ENCODE measurements at places on chromosomes 2 and 18.

- no peak for DNase-seq
Observed at GRCh38 chr2:182506606-182507005, 79.8 kb upstream of the PDE1A start.

DNA sequence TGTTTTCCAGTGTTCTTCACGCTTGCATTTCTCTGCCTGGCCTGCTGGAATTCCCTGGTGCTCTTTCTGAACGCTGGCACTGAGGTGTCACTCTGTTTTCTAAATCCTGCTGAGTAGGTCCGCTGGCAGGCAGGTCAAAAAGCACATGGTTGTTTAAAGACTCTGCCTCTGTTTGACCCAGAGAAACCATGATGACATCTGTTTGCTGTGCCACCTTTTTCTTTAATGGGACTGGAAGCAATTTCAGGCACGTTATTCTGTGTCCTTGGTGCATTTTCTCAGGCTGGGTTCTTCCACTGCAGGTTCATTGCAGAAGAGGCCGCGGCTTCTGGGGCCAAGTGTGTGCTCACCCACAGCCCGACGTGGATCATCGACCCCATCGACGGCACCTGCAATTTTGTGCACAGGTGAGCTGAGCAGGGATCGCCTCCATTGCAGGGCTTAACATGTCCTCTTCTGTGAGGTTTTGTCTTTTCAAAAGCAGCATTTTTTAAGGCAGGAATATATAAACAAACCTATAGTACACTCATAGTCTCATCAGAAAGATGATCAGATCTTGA is 28.4 kb downstream of the IMPA2 start:
- DNase-seq, result no peak

- no peak for DNase-seq
Observed at GRCh38 chr2:44909831-44910230, 31.7 kb upstream of the SIX3 start.

GRCh38 chr18:136433-136832 is 21.9 kb upstream of the USP14 start:
- no peak for DNase-seq

DNA sequence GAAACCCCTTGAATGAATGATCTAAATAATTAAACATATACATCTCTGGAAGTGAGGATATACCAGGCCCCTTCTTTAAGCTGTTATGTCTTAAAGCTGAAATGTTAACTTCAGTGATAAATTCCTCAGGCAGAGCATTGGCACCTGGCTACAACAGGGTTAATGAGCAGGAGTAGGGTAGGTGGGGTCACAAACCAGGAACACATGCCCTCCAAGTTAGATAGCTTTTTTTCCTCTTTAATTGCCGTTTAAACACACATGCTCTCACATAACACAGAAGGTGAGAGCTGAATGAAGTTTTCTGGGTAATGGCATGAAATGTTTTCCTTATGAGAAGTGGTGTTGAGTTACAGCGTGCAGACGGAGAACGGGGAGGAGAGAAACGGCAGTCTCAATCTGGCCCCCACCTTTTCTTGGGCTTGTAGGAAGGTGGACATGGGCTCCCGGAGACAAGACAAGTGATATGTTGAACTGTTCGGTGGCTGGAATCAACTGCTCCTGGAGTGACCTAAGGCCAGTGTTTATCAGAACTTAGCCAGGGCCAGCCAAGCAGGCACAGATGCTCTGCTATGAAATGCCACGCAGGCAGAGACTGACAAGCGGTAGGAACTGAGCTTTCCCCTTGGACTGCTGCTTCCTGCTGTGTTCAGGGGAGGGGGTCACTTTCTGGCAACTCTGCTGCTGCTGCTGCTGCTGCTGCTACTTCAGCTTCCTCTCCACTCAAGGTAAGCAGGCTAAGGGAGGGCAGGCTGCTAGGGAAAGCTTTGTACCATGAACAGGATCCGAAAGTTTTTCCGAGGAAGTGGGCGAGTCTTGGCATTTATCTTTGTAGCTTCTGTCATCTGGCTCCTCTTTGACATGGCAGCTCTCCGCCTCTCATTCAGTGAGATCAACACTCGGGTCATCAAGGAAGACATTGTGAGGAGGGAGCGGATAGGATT is at the start of gene GALNT5:
GALNT5 (plus strand) TSS at position 394 of the 941 bp plus-strand sequence; CDS start at position 772, 378 bp downstream.
- no peak for DNase-seq

GRCh38 chr18:55635439-55635838 is 47.4 kb upstream of the TCF4 start:
- no peak for DNase-seq

Data from NCI-H187 (cell line).